ENCODE measurements at places on chromosomes 6 and 20.
A peak's percentile ranks its signal among the peaks of the same experiment; 100 is the strongest.

DNA sequence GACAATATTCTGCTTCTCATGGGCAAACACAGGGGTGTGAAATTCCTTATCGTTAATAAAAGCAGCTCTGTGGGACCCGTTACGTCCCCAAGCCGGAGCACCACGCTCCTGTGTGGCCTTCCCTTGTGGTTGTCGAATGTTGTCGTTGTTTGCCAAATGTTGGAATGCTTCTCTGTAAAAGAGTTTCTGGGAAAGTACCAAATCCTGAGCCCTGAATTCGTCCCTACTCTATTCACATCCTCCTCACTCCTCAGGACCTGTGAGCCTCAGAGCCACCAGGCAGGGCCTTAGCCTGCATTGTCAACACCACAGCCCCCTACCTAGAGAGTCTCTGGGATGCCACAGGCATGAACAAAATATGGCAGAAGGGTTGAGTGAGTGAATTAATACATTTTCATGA lies 64.0 kb downstream of the THBS2 start:
- DNase-seq, result no peak

- no peak for DNase-seq
Measured at GRCh38 chr6:64231928-64232327, 596.3 kb downstream of the PHF3 start.

- DNase-seq, result peak; percentile 21
Measured at GRCh38 chr6:5937169-5937909, 69.4 kb downstream of the NRN1 start.

DNA sequence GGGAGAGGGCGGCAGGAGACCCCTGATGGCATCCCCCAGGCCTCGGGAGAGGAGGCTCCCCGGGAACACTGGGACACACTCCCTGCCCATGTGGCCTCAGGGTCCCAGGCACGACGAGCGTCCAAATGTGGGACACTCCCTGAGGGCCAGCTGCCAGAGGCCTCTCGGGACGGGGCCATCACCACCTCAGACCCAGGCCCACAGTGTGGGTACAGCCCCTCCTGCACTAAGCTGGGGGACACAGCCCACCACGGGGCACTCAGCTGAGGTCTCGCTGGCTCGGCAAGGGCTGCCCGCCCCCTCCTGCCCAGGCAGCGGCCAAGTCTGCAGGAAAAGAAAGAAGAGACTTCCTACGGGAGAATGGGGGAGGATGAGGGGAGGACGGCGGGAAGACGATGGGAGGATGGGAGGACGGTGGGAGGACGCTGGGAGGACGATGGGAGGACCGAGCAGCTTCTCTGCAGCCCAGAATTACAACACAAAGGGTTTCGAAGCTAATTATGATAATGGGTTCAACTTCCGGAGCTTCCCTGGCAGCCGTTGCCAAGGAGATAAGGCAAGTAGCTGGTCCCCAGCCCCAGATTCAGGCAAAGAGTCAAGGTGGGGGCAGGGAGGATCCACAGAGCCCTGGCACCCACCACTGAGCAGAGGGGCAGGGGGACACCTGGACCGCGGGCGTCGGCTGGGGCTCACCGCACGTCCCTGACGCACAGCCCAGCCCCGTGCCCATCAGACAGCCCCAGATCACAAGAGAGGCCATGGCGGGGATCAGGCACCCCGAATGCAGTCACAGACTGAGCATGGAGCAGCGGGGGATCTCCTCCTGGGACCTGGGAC lies 17.5 kb downstream of the KCNQ2 start:
- peak; percentile 10 for DNase-seq

- no peak for DNase-seq
Measured at GRCh38 chr20:23157734-23158133, 71.6 kb upstream of the CD93 start.

DNA sequence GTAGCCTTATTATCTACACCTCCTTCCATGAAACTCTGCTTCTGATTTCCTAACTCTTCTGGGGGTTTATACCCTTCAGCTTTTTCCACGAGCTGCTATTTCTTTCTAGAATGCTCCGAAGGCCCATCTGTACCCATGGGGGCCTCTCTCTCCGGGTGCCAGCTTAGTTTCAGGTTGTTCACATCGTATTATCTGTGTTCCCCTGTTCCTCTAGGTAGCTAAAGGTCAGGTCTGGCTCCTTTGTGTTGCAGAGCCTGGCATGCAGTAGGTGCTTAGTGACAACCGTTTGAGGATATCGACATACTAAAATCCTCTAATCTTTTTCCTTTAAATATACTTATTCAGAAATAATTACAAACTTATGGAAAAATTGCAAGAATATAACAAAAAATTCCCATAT lies 73.0 kb downstream of the UST start:
- no peak for DNase-seq

DNA sequence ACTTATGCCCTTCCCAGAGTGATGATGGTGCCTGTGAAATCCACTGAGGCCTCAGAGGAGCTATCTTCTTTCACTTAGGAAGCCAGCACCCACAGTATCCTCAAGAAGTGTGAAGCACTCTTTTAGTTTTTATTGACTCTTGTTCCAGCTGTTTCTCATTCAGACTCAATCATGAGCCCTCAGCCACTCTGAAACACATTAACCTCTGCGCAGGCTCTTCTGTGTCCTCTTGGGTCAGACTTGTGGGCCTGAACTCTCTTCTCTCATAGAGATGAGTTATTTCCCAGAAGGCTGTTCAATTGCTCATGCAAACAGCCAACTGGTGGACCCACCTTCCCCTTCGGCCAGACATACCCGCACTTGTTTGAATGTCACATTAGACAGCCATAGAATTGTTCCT lies 27.8 kb upstream of the PREP start:
- DNase-seq, result no peak

GRCh38 chr6:116385459-116385802 lies 14.7 kb downstream of the DSE start:
- no peak for DNase-seq

DNA sequence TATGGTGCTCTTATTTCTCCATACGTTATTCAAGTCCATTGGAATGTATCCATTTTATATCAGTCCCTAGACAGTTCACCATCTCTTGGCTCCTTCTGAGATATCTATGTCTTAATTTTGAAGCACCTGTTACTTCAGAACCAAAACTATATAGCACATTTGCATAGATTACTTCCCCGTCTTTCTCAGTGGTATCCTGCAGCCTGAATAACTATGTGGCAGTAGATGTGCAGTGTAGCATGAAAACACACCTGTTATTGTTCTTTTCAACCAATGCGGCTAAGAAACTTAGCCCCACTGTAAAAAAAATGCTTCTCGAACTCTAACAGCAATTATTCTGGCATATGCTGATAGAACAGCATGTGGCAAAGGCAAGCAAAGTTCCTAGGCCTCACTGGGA lies 1184.4 kb upstream of the ADGRB3 start:
- no peak for DNase-seq

- no peak for DNase-seq
Measured at GRCh38 chr20:62123450-62124118, 1.3 kb downstream of the LSM14B start.

DNA sequence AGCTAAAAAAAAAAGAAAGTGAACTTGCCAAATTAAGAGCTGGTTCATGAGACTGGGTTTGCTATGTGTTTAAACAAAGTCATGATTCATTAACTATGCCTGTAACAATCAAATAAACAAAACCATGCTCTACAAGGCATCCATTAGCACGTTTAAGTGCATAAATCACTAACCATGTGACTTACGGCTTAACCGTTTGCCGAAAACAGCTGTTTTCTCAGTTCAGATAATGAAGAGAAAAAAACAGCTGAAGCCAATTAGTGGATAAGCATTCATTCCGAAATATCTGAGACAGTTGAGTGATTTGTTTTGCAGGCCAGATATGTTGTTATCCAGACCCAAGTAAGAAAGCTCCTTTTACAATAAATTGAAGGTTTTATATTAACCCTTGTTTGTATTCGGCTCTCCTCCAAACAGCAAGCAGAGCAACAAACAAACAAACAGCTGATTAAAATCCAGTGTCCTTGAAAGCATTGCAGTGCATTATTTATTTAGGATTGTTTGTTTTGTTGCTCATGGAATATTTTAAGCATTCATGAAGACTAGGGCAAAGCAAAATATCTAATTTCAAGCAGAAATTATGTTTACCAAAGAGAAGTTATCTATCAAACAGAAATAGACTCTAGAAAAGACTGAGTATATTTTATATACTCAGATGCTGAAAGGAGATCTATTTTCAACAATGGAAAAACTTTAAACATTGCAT lies 343.5 kb downstream of the RFPL4B start:
- peak; percentile 70 for DNase-seq

- no peak for DNase-seq
Measured at GRCh38 chr6:142728364-142728763, 216.6 kb downstream of the HIVEP2 start.

DNA sequence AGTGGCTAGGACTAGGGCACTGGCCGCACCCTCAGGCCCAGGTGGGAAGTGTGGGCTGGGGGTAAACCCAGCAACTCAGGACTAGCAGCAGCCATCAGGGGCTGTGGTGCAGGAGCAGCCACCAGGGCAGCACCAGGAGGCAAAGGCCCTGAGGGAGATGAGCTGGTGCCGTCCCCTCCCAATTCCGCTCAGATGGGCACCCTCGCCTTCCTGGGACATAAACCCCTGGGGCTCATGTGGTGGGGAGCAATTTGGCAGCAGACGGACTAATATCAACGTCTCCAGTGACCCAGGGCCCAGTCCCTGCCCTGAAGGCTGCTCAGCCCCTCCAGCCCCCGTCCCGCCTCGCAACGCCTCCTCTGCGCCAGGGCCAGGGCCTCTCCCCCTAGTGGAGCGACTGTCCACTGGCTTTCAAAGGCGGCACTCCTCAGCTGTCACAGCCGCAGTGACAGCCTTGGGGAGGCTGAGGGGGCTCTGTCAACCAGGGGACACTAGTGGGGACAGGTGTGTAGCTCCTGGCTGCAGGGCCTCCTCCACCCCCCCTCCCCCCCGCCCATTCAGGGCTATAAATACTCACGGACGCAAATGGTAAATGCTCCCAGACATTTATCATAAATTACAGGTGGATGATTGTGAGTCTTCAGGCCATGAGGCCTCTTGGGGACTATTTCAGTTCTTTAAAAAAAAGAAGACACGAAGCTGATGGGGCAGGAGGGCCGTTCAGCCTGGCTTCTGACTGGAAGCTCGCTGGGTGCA lies 349.9 kb downstream of the ZFAND3 start:
- DNase-seq, result no peak

DNA sequence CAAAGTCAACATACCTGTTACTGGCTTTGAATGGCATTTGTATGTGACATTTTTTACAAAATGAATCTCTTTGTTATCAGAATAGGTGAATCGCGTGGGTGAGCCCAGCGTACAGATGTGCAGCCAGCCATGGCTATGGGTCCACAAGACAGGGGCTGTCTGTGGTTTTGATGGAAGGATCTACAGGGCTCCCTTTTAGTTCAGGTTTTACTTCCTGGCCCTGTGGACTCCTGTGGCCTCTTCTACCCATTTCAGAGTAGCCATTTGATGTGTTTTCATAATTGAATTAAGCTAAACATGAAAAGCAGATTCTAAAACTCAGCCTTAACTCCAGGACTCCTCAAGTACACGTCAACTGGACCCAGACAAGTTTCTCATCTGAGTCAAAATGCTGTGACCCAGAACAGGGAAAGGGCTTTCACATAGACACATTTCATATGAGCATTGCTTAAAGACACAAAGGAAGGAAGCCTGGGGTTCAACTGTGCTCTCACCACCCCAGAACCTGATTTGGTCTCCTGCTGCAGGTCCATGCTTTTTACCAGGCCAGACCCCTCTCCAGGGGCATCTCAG lies 105.3 kb upstream of the NAA20 start:
- no peak for DNase-seq

- DNase-seq, result no peak
Measured at GRCh38 chr20:9280666-9281065, 211.8 kb downstream of the PLCB4 start.

DNA sequence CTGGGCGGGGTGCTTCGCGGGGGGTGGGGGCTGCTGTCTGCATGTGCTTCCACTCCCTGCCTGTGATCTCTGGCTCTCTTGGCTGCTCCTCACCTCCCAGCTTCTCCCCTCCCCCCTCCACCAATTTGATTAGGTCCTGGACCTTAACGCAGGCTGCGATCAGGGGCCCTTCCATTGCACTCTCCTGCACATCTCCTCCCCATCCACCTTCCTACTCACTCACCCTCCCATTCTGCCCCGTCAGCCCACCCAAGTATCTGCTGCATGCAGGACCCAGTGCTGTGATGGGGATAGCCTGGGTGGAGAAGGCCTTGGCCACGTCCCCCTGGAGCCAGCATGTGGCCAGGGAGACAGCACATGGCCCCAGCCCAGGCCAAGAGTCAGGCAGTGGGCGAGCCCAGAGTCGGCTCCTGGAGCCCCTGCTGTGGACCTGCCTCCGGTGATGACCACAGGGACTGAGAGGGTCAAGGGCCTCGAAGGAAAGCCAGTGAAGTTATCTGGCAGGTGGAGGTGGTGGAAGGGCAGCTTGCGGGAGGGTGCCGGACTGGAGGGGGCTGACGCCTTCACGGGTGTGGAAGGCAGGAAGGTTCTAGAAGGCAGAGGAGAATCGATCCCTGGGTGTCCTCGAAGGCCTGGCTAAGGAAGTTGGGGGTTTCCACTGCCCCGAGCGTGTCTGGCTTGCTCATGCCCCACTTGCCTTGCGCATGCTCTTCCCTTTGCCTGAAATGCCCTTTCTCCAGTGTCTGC lies 40.7 kb downstream of the SRC start:
- no peak for DNase-seq

- no peak for DNase-seq
Measured at GRCh38 chr6:149166747-149167146, 150.8 kb upstream of the TAB2 start.

DNA sequence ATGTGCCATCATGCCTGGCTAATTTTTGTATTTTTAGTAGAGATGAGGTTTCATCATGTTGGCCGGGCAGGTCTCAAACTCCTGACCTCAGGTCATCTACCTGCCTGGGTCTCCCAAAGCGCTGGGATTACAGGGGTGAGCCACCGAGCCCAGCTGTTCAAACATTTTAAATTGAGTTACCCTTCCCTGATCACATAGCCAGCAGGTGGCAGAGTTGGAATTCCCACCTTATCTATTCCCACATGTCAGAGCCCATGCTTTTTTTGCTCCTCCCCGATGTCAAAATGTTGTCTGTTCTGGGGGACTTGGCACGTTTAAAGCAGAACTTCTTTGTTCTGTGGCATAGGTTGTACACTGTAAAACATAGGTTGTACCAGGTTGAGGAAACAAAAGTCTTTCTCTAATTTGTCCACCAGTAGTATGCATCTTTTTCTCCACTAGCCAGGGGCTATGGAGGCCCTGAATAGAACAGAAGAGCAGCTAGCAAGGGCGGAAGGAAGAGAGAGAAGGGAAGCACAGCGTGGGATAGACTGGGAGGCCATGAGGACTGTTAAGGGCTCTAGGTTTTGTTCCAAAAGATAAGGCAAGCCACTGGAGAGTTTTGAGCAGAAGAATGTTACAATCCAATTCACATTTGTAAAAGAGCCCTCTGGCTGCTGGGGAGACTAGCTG lies 7.3 kb upstream of the LBP start:
- peak; percentile 19 for DNase-seq

DNA sequence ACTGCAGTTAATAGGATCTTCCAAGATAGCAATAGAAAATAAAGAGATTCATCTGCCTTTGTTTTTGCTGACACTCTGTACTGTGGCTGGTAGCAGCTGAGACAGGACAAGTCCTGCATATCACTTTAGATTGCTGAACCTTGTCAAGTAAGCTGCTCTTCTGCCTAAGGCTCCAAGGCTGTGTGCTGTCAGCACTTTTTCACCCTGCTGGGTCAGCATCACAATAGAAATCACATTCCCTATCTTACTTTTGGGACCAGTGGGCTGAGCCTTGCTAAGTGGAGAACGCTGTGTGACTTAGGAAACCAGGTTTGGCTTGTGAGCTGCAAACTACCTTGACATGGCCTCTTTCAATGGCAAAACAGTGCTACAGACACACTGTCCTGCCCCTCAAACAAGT lies 263.9 kb downstream of the FRK start:
- no peak for DNase-seq

GRCh38 chr20:24665196-24665595 lies 195.8 kb downstream of the SYNDIG1 start:
- no peak for DNase-seq

- no peak for DNase-seq
Measured at GRCh38 chr6:20620043-20620442, 85.8 kb downstream of the CDKAL1 start.
